Heart right ventricle (tissue), 16 donors: ENCODE measurements at places on chromosomes 4 and X.
A peak's percentile ranks its signal among the peaks of the same experiment; 100 is the strongest.

GRCh38 chr4:4321951-4322688, 32.1 kb downstream of the ZBTB49 start:
- no peak for DNase-seq

DNA sequence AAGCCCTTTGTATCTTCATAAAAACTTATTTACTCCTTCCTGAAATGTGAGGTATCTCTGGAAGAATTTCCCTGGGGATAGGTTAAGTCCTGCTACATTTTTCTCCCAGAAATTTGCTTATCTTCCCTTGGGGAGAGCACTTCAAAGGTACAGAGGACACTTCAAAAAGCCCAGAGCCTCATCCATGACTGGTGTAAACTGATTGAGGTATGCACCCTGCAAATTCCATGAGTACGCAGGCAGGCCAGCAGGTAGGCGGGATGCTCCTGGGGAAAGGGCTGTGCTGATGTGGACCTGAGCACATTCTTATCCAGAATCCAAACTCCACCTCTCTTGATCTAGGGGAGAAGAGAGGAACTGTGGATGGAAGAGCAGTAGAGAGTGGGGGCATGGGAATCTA, 26.3 kb upstream of the RASGEF1B start:
- no peak for DNase-seq

GRCh38 chr4:142480244-142480643, 365.9 kb downstream of the INPP4B start:
- no peak for DNase-seq

GRCh38 chr4:117491516-117491915, 406.1 kb upstream of the TRAM1L1 start:
- no peak for DNase-seq

GRCh38 chr4:6123116-6123515, 77.2 kb downstream of the JAKMIP1 start:
- DNase-seq, result no peak

DNA sequence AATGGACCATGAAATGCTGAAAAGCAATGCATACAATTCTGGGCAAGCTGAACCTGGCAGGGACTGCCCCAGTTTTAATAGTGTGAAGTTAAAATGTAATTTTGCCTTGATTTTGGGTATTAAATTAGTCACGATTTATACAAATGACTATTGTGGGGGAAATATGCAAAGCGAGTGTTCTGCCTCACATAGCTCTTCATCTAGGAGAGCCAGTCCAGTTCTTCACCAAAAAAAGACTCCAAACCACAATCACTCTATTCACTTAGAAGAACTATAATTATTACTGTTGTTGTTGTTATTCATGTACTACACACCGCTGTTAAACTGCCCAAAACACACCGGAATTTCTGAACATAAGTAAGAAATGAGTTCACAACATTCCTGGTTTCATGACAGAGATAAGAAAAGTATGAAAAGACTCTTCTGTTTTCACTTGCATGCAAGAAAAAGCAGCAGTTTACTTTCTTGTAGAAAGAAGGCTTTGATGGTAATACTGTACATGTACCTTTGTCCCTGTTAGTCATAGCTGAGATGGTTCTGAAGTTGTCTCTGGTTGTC, 101.9 kb downstream of the QRFPR start:
- DNase-seq, result no peak

DNA sequence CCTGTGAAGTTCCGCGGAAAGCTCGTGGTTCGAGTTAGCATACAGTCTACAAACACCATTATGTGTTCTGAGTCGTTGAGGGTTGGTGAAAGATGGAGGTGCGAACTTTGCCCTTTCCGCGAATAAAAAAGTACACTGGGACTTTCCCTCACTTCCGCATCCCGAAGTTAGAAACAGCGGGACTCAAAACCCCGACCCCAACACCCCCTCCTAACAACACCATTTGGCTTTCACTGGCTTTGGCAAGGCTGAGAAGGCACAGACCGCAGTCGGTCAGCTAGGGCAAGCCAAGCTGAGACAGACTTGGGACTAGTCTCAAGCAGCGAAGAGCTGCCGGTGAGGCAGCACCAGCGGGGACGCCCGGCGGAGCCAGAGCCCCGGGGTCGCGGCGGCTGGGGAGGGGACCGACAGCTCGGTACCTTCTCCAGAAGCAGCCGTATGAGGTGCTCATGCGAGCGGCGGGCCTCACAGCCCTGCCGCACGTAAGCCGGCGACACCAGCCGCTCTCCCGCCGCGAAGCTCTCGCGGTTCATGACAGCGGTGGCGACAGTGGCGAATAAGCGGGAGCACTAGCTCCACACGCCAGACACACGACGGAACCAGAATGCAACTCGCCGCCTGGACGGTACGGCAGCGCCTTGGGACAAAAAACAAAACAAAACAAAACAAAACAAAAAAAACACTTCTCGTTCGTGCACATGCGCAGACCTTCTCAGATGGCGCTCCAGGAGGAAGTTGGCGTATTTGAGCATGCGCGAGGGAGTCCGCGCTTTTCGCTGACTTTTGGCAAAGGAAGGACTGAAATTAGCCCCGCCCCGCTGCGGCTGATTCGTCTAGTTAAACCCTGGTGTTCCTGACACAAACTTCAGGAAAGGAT, at the start of gene SEPSECS:
TSS of gene SEPSECS (minus strand) at position 613 of the 877 bp plus-strand sequence. CDS start at position 533, 80 bp downstream.
- peak; percentile 96 for DNase-seq

DNA sequence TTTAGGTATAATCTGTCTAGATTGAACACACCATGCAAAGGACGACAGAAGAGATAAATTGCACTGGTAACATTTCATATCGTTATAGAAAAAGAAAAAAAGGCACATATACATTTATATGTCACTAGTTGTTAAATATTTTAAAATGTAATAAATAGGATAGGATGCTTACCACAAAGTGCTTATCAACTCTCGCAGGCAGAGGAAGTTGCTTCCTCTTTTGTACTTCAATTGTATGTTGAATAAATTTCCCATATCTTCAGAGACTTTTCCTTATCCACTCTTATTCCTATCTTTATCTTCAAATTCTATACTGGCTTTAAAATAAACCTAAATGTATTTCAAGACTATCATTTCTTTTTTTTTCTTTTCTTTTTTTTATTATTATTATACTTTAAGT, 163.3 kb upstream of the SPOCK3 start:
- no peak for DNase-seq

GRCh38 chr4:141896687-141897086, 260.3 kb downstream of the IL15 start:
- no peak for DNase-seq

GRCh38 chr4:55008166-55009056, 117.0 kb downstream of the KDR start:
- no peak for DNase-seq

- no peak for DNase-seq
Observed at GRCh38 chrX:45379236-45379635, 178.6 kb upstream of the DIPK2B start.

DNA sequence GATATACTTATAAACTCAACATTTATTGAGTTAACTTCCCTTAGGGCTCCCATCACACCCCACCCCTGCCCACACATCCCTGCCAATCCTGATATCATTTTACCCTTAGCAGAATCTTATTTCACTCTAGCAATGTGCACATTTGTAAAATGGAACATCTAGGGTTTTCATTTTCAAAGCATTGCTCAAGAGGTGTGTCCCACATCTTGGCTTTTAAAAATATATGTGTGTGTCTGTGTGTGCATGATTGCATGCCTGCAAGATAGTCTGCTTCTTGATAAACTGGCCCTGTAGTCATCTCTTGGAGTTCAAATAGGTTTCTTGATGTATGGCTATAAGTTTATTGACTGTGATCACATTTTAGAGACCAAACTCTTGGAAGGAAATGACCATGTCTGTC, 26.4 kb upstream of the EGF start:
- DNase-seq, result no peak

DNA sequence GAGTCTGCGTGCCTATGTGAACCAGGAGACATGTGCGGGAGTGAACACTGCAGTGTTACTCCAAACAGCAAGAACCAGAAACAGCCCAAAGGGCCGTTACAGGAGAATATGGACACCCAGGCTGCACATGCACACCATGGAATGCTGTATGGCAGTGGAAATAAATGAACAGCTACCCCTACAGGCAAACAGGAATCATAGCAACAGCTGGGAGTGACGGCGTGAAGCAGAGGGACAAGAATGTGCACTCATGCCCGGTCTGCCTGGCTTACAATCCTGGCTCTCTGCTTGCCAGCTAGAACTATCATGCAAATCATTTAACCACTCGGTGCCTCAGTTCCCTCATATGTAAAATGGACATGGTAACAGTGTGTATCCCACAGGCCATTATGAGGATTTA, 16.6 kb downstream of the GPKOW start:
- DNase-seq, result no peak
